ENCODE measurements at places on chromosomes 3 and 15.

GRCh38 chr3:60086811-60087210, 1037.0 kb upstream of the CFAP20DC start:
- DNase-seq: no peak

DNA sequence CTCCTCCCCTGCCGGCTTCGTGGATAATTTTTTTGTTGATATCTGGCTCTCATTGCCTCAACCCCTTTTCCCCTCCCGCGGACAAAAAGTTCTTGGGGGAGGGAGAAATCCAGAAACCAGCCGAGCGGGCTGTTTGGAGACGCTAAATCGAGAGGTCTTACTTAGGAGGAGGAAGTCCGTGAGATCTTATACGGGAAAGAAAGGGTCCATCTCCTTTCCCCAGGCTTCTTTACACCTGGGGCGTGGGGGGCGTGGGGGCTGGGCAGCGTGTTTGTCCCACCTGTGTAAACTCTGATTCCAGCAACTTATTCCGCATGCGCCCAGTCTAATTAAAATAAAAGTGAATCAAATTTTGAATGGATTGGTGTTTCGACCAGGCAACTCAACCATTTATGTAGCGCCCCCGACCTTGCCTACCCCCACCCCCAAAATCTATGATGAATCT, 364 bp upstream of the CADPS start:
- DNase-seq: no peak

GRCh38 chr15:58746174-58746573, 3.3 kb downstream of the ADAM10 start:
- DNase-seq: no peak

DNA sequence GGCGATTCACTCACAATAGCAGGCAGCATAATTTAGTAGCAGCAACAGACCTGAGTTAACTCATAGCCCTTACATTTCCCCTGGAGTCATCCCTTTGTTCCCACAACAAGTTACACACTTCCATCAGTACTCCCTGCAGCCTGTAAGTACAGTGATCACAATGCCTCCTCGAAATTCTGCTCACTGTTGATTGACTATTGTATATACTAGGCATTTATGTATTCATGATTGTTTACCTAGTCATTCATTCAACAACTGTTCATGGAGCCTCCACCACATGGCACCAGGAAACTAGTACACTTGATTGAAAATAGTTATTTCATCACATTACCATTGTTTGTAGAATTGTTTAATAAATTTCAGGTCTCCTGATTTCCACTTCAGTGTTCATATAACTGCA, 71.4 kb upstream of the P3H2 start:
- DNase-seq: no peak

GRCh38 chr3:12808587-12808986, 12.1 kb downstream of the CAND2 start:
- no peak for DNase-seq

DNA sequence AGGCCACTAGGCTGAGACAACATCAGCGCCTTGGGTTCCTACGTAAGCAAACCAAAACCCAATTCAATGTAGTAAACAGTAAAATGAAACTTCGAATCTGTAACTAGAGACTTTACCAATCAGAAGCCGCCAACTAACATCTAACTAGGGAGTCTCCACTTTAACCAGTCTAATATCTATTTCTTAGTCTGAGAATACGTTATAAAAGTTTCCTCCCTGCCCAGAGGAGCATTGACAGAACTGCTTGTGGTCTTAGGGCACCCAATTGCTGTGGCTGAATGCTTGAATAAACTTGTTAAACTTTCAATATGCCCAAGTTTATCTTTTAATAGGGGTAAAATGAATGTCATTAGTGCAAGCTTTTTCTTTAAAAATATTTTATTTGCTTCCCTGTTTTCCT, 4.3 kb downstream of the CP start:
- no peak for DNase-seq

DNA sequence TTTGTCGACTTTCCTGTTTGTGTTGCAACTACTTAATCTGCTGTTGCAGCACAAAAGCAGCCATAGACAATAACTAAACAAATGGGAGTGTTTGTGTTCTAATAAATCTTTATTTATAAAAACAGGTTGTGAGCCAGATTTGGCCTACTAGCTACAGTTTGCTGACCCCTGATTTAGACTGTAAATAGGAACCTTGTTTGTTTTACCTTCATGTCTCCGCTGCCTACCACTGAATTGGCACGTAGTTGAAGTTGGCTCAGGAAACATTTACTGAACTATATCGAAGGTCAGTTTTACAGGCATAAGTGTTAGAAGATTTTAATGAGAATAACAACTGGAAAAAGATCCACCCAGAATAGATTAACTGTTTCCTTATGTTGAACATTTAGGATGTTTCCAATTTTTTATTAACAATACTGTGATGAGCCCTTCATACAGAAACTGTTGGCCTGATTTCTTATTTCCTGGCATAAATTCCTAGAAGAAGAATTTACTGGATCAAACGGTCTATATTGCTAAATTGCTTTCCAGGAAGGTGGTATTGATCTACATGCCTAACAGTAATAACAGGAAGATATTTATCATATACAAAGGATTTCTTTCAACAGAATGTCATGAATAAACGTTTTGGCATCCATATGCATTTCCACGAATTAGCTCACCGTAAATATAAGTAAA, 156.2 kb upstream of the NR2E3 start:
- no peak for DNase-seq

GRCh38 chr15:80386151-80386550, 18.0 kb upstream of the ARNT2 start:
- DNase-seq: no peak

DNA sequence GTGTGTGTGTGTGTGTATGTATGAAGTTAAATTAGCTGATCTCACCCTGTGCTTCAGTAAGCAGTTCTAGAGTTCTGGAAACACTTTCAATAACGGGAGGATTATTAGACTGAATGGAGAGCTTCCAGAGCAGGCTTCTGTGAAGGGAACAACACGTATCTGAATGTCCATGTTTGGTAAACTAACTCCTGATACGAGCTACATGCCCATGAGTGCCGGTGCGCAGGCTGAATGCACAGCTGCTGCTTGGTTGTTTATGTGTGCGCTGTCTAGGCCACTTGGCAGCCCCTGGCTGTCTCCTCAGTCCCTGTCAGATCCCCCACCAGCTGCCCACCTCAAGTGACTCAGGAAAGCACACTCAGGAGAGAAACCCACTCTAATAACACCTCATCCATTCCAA, 137.0 kb downstream of the EPHB1 start:
- no peak for DNase-seq

GRCh38 chr15:71117714-71118305, 2.5 kb downstream of the THSD4 start:
- DNase-seq: no peak

- no peak for DNase-seq
These were observed 168.2 kb upstream of the KCNMB2 start for GRCh38 chr3:178367817-178368617.

DNA sequence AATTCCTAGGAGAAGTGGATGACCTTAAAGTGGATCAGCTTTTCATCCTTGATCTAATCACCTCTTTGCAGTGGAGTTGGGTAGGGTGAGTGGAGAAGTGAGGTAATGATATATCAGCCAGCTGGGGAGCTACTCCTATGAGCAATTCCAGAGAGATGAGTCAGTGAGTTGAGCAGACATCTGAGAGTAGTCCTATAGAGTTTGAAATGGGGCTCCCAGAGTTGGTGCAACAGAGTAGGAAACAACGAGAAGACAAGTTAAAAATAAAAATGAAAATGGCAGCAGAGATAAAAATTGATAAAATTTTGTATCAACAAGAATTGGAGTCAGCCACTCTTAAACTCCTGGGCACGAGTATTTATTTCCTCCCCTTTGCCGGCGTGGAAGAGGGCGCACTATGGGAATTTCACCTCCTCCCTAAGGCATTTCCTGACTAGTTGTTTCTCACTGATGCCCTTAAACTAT, 150.8 kb upstream of the DPH6 start:
- DNase-seq: no peak

DNA sequence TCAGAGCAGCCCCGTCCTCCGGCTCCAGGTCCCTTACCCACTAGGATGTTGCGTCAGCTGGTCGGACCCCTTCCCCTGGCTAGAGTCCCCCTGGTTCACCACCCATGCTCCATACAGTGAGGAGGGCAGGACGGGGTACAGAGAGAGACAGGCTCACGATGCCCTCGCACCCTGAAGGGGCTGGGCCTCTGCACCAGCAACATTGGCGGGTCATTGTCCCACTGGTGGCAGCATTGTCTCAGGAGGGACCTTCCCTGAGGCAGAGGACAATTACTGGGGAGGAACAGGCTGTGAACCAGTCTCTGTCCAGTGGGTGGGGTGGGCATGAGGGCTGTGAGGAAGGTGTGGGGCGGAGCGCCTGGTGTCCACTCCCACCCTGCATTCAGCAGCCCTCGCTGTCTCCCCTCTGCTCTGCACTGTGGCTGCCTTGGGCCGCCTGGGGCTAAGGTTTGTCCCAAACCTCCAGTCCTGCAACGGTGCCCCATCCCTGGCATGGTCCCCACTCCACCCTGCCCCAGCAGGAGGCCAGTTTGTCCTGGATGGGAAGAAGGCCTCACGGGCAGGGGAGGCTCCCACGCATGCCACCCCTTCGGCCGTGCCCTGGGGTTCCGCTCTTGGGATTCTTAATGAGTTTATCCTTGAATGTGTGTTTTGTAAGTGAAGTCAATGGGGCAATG, 48.0 kb upstream of the KLF13 start:
- DNase-seq: no peak

- no peak for DNase-seq
These were observed 89.0 kb downstream of the WDR76 start for GRCh38 chr15:43915631-43916325.

DNA sequence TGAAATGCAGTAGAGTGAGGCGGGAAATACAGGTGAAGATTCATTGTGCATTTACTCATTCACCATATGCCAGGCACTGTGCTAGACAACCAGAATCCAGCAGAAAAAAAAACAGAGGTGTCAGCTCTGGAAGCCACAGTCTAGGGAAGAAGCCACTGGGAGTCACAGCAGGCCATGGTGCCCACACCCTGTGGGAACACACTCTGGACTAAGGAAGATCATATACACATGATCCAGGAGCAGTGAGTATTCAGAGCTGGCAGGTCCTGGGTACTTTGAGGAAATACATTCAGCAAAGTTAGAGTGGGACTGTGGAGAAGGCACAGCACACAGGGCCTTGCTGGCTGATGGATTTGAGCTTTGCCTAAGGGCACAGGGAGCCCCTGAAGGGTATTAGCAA, 14.8 kb downstream of the FAM240A start:
- DNase-seq: no peak

- DNase-seq: no peak
These were observed 16.3 kb upstream of the MUC20 start for GRCh38 chr3:195704433-195704999.

- peak; percentile 25 for DNase-seq
These were observed 254.7 kb downstream of the CACNA2D3 start for GRCh38 chr3:54376939-54377578.

DNA sequence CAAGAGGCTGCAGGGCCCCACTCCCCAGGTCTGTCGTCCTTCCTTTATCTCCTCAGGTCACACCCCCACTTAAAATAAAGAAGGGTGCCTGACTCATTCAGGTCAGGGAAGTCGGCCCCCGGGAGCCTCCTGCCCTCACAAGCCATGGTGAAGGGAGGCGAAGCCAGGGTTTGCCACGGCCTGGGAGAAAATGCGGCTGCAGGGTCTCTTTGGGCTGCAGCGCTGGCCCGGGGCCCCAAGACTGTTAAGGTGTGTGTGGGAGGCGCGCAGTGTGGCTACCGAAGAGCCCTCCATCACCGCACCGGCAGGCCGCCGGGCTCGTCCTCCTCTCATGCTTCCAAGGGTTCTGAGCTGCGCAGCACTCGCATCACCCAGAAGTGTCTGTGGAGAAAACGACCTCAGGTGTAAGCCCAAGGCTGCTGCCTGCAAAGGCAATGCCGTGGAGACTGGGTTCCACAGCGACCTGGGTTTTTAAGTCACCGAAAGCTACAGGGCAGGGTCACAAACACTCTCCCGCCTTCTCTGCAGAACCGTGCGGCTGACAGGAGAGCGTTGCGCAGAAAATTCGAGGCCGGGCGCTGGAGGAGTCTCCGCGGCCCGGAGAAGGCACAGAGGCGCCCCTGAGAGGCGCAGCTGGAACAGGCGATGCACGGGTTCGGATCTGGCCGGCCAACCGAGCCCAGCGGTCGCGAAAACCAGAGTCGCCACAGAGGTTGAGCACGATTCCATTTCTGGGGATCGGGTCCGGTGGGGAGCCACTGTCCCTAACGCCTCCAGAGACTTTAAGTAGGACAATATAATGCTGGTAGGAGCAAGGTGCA, 8.7 kb downstream of the FOXL2 start:
- no peak for DNase-seq

- no peak for DNase-seq
These were observed 16.0 kb downstream of the ACTR8 start for GRCh38 chr3:53865732-53866499.

DNA sequence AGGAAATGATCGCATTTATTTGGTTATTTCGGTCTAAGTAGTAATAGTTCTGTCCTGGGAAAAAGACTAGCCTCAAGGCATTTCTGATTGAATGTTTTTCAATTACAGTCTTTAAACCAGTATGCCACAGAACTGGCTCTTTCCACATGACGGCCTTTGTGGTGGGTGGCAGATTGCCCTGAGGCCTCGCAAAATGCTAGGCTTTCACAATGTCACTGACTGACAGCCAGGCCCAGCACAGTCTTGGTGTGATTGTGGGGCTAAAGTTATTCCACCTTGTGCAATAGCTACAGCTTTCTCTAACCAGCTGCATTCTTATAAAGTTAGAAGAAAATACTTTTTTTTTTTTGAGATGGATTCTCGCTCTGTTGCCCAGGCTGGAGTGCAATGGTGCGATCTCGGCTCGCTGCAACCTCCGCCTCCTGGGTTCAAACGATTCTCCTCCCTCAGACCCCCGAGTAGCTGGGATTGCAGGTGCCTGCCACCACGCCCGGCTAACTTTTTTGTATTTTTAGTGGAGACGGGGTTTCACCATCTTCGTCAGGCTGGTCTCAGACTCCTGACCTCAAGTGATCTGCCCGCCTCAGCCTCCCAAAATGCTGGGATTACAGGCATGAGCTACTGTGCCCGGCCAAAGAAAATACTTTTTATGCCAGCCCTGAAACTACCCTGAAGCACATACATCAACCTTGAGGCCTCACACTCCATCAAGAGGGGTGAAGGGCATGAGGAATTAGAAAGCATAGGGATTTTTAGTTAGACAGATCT, 2.5 kb upstream of the ADIPOQ start:
- DNase-seq: no peak

GRCh38 chr3:180036671-180037455, at the start of gene PEX5L:
TSS of gene PEX5L (minus strand) at chr3:180036937. CDS start at chr3:180036599, 338 bp downstream.
- DNase-seq: peak; percentile 54

GRCh38 chr3:126968391-126969390, 14.2 kb upstream of the PLXNA1 start:
- no peak for DNase-seq
